ENCODE measurements at places on chromosomes 5 and 9.

DNA sequence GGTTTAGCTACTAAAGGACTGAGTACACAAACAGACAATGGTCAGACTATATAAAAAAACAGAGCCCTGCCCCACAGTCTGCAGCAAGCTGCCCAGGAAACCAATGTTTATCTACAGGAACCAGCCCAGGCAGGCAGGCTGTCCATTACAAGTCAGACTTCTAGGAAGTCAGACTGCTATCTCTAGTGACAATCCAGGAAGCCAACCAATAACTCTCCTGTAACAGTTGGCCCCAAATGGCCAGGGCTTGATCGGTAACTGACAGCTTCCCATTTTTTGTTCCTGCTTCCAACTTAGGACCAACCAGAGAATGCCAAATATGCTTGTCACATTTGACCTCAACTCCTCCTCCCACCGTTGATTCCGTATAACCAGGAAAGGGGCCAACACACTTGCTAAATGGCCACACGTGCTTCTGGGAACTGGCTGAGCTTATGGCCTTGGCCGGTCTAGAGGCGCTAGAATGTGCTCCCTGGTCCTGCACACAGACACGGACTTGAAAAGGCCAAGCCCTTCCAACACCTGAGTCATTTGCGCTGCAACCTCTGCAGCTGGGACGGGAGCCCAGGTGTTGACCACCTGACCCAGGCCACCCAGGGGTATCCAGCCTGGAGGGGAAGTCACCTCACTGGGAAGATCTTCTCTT is 79.6 kb upstream of the CDK20 start:
- no peak for DNase-seq

- no peak for DNase-seq
These were observed 12.8 kb upstream of the DOLPP1 start for GRCh38 chr9:129068110-129068509.

GRCh38 chr9:138021251-138022056 is 143.9 kb downstream of the CACNA1B start:
- no peak for DNase-seq

DNA sequence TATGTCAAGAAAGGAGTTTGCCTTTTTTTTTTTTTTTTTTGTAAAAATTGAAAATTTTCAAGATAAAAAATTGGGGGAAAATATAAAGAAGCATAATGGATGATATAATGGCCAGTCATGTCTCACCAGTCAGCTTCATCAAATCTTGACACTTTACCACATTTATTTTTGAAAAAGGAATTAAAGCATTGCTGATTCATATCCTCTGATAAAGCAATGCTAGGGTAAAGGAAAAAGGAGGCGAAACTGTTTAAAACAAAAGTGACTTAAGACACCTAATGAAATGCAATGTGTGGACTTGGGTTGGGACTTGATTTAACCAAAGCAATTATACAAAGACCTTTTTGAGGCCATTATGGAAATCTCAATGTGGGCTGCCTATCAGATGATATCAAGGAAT is 208.5 kb downstream of the ARHGAP26 start:
- DNase-seq: no peak

DNA sequence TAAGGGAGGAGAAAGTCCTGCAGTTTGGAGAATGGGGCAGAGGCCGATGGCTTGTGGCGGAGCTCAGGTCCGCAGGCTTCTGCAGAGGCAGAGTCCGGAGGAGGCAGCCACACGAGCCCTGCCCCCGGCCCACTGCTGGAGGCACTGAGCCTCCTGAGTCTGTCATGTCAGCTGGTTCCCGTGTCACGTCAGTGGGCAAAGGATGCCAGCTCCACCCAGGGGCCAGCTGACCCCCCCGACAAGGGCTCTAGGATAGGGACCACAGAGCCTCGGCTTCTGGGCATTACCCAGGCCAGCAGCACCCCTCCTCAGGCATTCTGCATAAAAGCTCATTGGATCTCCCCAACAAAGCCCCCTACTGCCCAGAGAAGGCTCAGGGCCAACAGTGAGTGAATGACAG is 8.5 kb downstream of the SH3PXD2B start:
- DNase-seq: no peak

- DNase-seq: no peak
These were observed 13.4 kb downstream of the COL23A1 start for GRCh38 chr5:178576591-178577351.

DNA sequence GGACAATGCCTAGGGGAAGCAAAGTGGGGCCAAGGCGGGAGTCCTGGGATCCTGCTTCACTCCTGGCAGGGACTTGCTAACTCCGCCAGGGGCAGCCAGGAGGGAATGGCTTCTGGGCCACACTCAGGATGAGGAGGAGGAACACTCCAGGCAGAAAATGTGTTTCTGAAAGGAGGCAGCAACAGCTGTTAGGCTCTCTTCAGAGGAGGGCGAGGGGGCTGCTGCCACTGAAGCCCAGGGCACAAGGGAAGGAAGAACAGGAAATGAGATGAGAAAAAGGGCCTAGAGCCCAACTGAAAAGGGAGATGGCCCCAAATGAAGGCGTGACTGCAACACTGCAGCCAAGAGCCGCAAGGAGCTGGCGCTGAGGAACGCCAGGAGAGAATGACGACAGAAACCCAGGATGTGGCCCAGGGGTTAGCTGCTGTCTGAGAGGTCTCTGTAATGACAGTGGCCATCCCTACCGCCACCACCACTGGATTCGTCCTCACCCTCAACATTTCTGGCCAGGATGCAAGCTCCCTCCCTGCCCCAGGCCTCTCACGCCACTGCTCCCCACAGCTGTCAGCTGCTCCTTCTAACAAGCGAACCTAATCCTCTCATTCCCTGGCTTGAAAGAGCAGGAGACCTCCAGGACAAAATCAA is 15.8 kb downstream of the PSMB7 start:
- no peak for DNase-seq

DNA sequence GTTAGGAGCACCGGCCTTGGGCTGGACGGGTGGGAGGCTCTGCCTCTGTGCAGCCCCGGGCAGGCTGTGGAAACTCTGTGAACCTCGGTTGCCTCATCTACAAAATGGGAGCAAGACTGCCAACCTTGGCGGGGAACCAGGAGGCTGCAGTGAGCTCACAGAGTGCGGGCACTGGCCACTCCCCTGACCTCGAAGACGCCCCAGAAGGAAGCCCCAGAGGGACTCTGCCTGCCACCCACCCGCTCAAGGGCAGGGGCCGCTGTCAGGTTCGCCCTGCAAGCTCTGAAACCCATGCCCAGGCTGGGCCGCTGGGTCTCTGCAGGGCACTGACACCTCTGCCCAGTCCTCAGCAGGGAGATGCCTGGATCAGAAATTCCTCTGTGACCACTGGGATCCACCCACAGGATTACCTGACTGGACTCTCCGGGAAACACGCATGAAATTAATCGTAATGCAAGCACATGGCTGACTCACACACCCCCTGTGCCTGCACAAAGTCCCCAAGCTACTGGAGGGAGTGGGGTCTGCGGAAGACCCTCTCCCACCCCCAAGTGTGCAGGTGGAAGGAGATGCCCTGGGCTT is 7.4 kb downstream of the CCDC187 start:
- no peak for DNase-seq

GRCh38 chr5:36679221-36679989 is 73.0 kb downstream of the SLC1A3 start:
- DNase-seq: no peak

DNA sequence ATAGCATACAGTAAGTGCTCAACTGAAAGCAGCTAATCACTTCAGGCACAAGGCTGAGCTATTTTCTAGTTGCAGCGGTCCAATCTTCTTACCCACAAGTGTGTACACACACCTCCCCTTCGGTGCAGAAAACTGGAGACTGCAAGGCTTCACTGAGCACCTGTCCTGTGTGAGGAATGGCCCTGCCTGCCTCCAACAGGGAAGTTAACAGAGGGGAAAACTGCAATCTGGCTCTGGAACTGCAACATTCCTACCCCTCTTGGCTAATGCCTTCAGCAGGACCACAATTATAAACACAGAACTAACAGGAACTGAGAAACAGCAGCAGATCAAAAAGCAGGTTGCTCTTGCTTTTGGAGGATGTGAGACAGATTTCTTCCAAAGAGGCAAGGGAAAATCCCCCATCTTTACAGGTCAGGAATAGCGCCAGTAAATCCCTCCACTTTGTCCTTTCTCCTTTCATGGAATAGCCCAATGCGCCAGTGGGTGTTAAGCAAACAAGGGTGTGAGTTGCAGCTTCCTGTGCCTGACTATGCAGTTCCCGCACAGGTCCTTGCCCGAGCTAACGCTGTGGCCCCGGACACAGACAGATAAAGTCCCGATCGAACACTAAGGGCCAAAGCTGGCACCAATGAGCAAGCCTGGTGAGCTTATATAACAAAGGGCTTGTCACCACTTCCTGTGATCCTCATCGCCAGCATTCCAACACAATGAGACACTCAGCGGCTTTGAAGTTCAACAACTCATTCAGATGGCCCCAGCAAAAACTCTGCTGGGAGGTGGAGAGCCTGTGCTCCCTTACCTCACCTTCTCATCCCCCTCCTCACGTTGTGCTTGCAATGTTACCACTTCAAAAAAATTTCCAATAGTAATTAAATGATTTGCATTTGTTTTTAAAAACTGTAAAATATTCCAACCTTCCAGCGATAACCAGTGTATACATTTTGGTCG is 21.5 kb downstream of the SHB start:
- no peak for DNase-seq

DNA sequence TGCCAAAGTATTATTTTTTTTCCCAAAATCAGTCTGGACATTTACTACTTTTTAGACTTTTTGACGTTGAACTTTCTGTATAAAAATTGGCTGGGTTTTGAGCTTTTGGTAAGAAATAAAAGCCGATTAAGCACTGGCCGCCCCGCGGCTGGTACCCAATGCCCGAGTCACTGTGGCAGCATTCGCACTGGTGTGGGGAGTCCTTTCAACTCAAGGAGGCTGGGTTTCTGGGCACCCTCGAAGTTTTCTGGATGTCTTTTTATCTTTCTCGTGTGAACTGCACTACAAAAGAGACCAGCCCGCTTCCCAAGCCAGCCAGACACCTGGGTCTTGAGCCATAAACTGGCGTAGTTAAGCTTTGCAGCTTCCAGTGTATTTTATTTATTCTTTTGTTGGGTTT is 72.0 kb upstream of the OTULINL start:
- DNase-seq: no peak

GRCh38 chr9:18405240-18405639 is 68.7 kb upstream of the ADAMTSL1 start:
- DNase-seq: no peak

DNA sequence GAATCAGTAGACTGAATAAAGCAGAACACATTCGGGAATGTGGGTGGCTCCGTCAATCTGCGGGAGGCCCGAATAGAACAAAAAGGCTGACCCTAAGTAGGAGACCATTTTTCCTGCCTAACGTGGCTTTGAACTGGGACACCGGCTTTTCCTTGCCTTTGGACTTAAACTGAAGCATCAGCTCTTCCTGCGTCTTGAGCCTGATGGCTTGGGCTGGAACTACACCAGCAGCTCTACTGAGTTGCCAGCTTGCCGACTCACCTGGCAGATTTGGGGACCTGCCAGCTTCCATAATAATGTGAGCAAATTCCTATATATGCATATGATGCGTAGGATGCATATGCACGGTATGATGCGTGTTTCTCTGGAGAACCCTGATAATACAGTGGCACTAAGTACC is 111.3 kb downstream of the DAPK1 start:
- no peak for DNase-seq

DNA sequence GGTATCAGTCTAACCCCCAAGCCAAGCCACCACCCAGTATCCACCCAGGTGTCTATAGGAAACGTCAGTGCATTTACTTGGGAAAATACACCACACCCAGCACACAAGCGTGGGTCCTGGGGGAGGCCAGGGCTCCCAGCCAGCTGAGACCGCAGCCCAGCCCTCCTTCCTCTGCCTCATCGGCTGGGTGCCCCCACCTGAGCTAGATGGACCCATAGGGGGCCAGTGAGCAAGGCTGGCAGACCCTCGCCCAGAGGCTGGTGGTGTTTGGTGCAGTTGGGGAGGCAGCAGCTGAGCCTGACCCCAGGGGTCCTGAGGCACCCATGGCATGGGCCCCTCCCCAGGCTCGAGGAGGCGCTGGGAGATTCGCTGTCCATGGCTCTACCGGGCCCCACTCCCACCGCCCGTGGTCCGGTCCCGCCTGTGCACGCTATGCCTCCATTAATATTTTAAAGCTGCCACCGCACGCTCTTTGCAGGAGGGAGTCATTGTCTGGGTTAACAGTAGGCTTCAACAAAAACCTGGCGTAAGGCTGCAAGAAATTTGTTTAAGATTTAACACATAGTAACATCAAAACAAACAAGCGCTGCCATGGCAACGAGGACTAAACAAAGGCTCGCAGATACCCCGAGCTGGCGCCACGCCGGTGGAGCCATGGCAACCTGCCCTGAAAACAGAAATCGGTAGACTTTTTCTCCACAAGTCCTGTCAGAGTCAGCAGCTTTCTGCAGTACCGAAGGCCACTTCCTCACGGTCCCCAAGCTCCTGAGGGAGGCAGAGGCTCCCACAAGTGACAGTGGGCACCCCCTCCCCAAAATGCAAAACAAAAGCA is 20.6 kb downstream of the TPPP start:
- DNase-seq: peak; percentile 33

DNA sequence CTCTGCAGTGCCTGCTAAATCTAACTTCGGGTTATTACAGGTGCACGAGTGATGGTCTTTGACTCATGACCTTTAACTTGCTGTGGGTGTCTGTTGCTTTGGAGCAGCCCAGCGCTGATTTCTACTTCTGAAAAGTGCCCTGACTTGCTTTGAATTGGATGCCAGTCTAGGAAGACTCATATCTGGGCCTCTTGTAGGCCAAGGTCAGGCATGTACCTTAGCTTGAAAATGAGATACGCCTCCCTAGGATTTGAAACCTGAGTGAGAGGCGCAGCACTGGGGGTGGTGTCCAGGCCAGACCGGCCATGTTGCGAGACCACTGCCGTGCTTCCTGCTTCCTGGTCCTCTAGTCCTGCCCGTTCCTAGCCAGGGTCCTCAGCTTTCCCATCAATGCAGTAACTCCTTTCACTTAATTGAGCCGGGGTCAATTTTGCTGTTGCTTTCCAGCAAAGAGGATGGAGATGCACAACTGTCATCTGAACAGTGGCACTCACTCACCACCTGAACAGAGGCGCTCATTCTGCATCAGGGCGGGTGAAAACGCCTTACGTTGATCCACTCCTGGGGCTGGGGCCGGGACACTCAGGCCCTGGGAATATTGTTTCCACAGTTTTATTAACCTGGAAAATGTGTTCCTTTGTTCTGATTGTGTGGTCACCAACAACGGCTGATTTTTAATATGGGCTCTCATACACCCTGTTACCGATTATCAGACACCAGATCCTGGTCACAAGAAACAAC is 14.3 kb downstream of the PCAT7 start:
- DNase-seq: no peak

DNA sequence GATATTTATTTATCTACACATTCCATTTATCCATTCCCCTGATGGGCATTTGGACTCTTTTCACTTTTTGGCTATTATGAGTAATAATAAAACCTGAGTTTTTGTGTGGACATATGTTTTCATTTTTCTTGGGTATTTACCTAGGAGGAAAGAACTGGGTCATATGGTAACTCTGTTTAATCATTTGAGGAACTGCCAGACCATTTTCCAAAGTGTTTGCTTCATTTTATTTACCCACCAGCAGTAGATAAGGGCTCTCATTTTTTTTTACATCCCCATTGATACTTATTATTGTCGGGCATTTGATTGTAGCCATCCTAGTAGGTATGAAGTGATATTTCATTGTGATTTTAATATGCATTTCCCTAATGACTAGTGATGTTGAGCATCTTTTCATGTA is 7.7 kb upstream of the PTPDC1 start:
- DNase-seq: no peak

Measured in activated naive CD8-positive, alpha-beta T cell treated with anti-CD3 and anti-CD28 coated beads, Interleukin-2, amount 10 ng/mL, durations not matched to agents 7 days and 5 days (primary cell).